ENCODE measurements at places on chromosomes 7 and 10. TPM values are rescaled to one million over a fixed set of nuclear protein-coding genes. Genes with fewer than 3 reads are reported as not detected.

Gene SPDYE16
- not detected for total RNA-seq

DNA sequence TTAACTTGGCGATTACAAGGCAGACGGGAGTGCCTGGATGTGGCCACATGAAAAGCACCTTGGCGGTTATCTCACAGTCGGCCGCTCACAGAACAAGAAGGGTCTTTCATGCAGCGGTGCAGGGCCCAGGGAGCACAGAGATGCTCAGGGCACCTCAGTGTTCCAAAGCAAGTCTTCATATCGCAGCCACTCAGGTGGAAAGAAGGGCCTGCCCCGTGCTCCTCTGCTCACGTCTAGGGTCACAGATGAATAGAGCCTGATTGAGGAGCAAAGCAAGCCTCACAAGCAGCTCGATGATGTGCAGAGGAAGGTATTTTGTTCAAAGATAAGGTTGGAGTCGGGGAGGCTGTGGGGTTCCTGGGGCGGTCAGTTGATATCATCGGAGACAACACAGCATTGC lies 297.8 kb downstream of the WDR11 start:
- DNase-seq = no peak

- DNase-seq = no peak
These were observed 144.2 kb downstream of the CTTNBP2 start for GRCh38 chr7:117728890-117729624.

GRCh38 chr10:120789303-120790203 lies 61.6 kb upstream of the WDR11 start:
- no peak for DNase-seq

DNA sequence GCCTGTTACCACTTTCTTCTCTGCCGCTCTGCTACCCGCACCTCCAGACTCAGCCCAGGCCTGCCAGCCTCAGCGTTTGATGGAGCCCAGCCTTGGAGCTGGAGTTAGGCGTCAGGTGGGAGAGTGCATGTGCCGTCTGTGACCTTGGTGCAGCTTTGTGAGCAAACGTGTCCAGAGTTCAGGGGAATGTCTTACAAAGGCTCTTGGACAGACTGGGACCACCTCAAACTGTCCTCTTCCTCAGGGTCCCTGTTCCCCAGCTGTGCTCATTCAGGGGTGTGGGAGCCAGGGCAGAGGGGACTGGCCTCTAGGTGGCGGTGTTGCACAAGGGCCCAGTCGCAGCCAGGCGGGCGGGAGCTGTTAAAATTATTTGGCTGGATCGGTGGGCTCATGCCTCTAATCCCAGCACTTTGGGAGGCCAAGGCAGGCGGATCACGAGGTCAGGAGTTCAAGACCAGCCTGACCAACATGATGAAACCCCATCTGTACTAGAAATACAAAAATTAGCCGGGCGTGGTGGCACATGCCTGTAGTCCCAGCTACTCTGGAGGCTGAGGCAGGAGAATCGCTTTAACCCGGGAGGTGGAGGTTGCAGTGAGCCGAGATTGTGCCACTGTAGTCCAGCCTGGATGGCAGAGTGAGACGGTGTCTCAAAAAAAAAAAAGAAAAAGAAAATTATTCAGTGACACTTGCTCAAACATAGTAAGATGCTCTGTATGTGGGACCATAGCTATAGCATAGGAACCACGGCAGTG lies 89.2 kb downstream of the ADCY1 start:
- peak; percentile 12 for DNase-seq
